ENCODE measurements at places on chromosomes 7 and 10. TPM values are rescaled to one million over a fixed set of nuclear protein-coding genes. Genes with fewer than 3 reads are reported as not detected.

Gene ENO4
- 9.8 TPM for polyA plus RNA-seq

- H3K27ac ChIP-seq, result no peak overlapping the region
- no peak for DNase-seq
- H3K4me1 ChIP-seq, result no peaks in the 10 kb centered on the region
Observed at GRCh38 chr7:34143402-34143801, 238.1 kb downstream of the BMPER start.

DNA sequence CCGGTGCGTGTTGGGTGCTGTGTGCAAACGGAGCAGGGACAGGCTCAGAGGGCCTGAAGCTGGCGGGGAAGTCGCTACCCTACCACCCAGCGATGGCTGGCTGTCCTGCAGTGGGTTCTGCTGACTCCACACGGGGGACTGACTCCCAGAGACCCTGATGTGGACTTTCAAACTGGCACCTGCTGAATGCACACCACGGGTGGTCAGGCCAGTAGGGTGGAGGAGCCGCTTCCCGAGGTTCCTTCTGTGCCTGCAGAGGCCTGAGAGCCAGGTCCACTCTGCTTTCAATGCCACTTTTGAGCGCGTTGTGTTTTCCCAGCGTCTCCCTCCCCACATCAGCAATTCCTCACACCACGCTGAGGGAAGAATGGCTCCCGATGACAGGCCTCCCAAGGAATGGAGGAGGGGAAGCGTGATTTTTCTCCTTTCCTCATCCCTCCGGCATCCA is 135.3 kb downstream of the ADARB2 start:
- no peaks in the 10 kb centered on the region for H3K27me3 ChIP-seq
- H3K36me3 ChIP-seq, result no peaks in the 10 kb centered on the region
- H3K4me1 ChIP-seq, result no peaks in the 10 kb centered on the region
- DNase-seq, result no peak

Gene GIMAP2
- polyA plus RNA-seq, result 6.5 TPM

Gene CDHR1
- polyA plus RNA-seq, result 0.67 TPM

GRCh38 chr7:50821457-50822008 is 38.8 kb upstream of the GRB10 start:
- no peaks in the 10 kb centered on the region for H3K4me1 ChIP-seq
- no peak for DNase-seq
- H3K36me3 ChIP-seq, result no peaks in the 10 kb centered on the region
- H3K27me3 ChIP-seq, result no peaks in the 10 kb centered on the region

DNA sequence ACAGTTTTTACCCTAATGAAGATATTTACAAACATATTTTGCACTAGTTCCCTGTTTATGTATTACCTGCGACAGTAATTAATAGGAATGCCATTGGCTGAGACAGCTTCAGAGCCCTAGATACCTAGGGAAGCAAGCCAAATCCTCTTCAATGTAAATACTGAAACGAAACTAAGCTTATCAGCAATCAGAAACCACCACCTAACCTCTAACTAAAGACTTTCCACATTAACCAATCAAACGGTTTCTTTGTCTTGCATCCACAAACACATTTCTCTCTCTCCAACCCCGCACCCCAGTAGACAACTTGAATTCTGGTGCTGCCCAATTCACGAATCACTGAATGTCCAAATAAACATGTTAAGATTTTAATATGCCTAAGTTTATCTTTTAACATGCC is 474.4 kb upstream of the C7orf33 start:
- no peak for DNase-seq
- H3K27me3 ChIP-seq, result no peaks in the 10 kb centered on the region
- no peaks in the 10 kb centered on the region for H3K4me1 ChIP-seq
- H3K36me3 ChIP-seq, result no peaks in the 10 kb centered on the region

Gene KCNMA1
- 36.1 TPM for polyA plus RNA-seq

DNA sequence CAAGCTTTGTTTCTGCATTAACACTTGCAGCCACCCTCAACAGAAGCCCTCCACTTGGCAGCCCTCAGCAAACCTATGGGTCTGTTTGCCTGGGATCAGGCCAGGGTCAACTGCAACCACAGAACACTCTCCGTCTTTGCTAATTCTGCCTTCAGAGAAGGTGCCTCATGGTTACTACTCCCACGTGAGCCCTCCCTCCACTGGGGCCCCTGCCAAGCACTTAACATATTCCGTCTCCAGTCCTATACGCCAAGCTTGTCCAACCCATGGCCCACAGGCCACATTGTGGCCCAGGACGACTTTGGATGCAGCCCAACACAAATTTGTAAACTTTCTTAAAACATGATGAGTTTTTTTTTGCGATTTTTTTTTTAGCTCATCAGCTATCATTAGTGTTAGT is 54.7 kb downstream of the HSPA12A start:
- H3K36me3 ChIP-seq, result no peaks in the 10 kb centered on the region
- H3K4me3 ChIP-seq, result no peak overlapping the region
- DNase-seq, result no peak

GRCh38 chr10:15791816-15792524 is 68.3 kb downstream of the MINDY3 start:
- peaks cover 14% of the 10 kb centered on the region for H3K4me1 ChIP-seq
- no peaks in the 10 kb centered on the region for H3K36me3 ChIP-seq
- peak overlapping the region; percentile 36 for H3K27ac ChIP-seq
- peak; percentile 27 for DNase-seq
- no peaks in the 10 kb centered on the region for H3K27me3 ChIP-seq
- H3K4me3 ChIP-seq, result no peak overlapping the region

- H3K27ac ChIP-seq, result no peak overlapping the region
- no peak overlapping the region for H3K4me3 ChIP-seq
- H3K27me3 ChIP-seq, result no peaks in the 10 kb centered on the region
- no peaks in the 10 kb centered on the region for H3K36me3 ChIP-seq
- DNase-seq, result no peak
Observed at GRCh38 chr7:116216956-116217571, 6.7 kb downstream of the TES start.

Gene LIPM
- polyA plus RNA-seq, result not detected

DNA sequence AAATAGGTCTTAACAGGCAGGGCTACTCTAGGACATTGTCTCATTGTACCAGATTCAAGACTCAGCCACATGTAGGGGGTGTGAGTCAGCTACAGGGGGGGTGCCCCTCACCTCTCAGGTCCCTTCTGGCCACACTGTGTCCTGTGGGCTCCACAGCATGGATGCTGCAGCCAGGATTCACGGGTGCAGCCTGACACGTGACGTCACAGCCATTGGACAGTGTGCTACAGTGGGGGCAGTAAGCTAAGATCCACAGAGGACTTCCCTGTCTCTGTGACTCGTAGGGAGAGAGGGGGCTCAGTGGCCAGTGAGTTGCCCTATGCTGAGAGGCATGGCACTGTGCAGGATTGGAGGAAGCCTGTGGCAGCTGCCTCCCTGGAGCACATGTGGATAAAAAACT is 77.9 kb downstream of the TMEM178B start:
- no peaks in the 10 kb centered on the region for H3K27me3 ChIP-seq
- no peaks in the 10 kb centered on the region for H3K36me3 ChIP-seq
- no peaks in the 10 kb centered on the region for H3K4me1 ChIP-seq

DNA sequence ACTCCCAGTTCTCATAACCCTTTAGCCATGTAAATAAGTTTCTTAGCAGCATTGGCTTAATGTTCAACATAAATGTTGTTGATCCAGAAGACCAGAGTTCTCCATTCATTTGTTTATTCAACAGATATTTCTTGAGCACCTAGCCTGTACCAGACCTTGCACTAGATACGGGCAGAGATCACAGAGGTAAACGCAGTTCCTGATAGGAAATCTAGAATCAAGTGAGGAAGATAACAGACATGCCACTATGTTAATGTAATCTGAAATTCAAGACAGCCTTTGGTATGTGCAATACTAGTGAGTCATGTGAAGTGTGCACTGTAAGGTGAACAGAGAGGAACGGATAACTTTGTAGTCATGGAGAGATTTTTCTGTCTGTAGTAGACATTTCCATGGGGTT is 3.0 kb downstream of the BUB3 start:
- no peaks in the 10 kb centered on the region for H3K36me3 ChIP-seq
- H3K27ac ChIP-seq, result no peak overlapping the region
- no peak for DNase-seq
- no peak overlapping the region for H3K4me3 ChIP-seq

- H3K4me3 ChIP-seq, result no peak overlapping the region
- H3K27me3 ChIP-seq, result no peaks in the 10 kb centered on the region
- DNase-seq, result no peak
- no peaks in the 10 kb centered on the region for H3K4me1 ChIP-seq
- H3K36me3 ChIP-seq, result no peaks in the 10 kb centered on the region
Observed at GRCh38 chr7:26097837-26098668, 53.9 kb upstream of the NFE2L3 start.

DNA sequence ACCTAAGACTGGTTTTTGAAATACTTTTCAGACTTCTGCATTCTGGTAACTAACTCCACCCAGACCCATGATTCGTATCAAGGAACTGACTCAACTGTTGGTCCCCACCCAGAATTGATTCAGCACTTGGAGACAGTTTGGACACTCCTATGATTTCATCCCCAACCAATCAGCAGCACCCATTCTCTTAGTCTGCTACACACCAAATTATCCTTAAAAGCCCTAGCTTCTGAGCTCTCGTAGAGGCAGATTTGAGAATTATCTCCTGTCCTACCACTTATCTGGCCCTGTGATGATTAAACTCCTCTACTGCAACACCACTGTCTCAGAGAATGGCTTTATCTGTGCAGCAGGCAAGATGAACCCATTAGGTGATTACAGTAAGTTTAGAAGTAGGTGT is 7.7 kb upstream of the GSTO1 start:
- H3K4me1 ChIP-seq, result peaks cover 7% of the 10 kb centered on the region
- H3K4me3 ChIP-seq, result no peak overlapping the region
- H3K27ac ChIP-seq, result no peak overlapping the region
- no peaks in the 10 kb centered on the region for H3K36me3 ChIP-seq
- no peak for DNase-seq

DNA sequence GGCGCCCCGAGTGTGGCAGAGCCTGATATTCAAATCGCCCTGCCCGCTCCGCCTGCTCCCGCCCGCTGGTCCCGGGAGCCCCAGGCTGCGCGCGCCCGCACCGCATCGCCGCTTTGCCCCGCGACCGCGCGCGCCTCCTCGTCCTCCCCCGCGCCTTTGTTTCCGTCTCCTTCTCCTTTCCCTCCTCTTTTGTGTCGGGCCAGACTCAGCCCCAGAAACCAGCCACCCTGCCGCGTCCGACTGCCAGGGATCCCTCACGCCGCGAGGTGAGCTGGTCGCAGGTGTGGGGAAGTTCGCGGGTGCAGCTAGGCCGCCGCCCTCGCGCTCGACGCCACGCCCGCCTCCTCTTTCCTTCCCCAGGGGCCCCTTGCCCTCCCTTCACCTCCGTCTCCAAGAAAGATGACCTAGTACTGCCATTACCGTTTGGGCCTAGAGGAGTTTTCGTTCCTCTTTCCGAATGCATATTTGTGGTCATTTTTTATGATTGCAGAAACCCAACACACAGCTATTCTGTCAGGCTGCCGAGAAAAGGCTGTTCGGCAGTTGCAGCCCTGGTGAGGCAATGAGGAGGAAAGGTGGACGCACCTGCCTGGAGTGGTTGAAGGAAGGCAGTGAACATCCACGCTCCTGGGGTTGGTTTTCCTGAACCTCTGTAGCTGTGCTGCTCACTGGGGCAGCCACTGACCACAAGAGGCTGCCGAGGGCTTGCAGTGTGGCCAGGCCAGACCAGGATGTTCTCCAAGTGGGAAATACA is 107.3 kb downstream of the SNX10 start:
- H3K36me3 ChIP-seq, result no peaks in the 10 kb centered on the region
- DNase-seq, result peak; percentile 73
- peaks cover 5% of the 10 kb centered on the region for H3K4me1 ChIP-seq
- no peaks in the 10 kb centered on the region for H3K27me3 ChIP-seq

Gene PI4K2A
- 24.2 TPM for polyA plus RNA-seq

GRCh38 chr7:155202106-155202871 is 95.4 kb upstream of the INSIG1 start:
- no peaks in the 10 kb centered on the region for H3K27me3 ChIP-seq
- H3K36me3 ChIP-seq, result no peaks in the 10 kb centered on the region
- H3K4me3 ChIP-seq, result no peak overlapping the region
- H3K4me1 ChIP-seq, result no peaks in the 10 kb centered on the region
- DNase-seq, result no peak

DNA sequence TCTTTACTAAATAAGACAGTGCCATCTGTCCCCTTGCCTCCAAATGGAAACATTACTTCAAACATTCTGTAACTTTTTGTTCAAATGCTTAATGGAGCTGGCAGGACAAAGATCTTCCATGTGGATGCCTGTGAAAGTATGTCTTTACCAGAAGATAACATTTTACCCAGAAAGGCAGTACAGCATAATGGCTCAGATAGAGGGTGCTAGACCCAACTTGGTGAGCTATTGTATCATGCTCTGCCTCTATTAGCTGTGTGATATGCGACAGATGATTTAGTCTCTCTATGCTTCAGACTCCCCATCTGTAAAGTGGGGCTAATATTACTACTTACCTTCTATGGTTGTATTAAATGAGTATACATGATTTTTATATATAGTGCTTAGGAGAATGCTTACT is 8.8 kb upstream of the SMKR1 start:
- H3K4me3 ChIP-seq, result no peak overlapping the region
- no peak overlapping the region for H3K27ac ChIP-seq
- H3K36me3 ChIP-seq, result no peaks in the 10 kb centered on the region

DNA sequence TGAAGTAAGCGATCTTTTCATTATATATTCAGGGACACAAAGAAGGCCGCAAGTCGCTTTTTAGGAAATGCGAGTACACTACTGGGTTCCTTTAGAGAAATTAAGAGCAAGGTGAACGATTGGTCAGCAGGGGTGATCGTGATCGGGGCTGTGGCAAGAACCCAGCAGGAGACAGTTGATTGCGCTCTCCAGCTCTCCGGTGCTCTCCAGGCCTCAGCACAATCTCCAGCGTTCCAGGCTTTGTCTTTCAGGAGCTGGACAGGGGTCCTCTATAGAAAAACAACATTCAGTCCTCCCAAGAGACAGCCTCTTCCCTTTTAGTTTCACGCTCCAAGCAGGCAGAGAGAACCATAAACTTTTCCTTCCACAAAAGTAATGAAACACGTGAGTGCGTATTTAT is 170.5 kb upstream of the KLF6 start:
- peak overlapping the region; percentile 8 for H3K27ac ChIP-seq
- H3K4me1 ChIP-seq, result peaks cover 4% of the 10 kb centered on the region
- H3K27me3 ChIP-seq, result no peaks in the 10 kb centered on the region
- H3K36me3 ChIP-seq, result no peaks in the 10 kb centered on the region
- no peak for DNase-seq

Gene ATP6V1F
- polyA plus RNA-seq, result 414 TPM

Gene ACADSB
- polyA plus RNA-seq, result 19.3 TPM

Gene FAM170B
- 10.5 TPM for polyA plus RNA-seq

Gene FKBP6
- polyA plus RNA-seq, result 148 TPM

- DNase-seq, result no peak
- no peak overlapping the region for H3K27ac ChIP-seq
- H3K27me3 ChIP-seq, result no peaks in the 10 kb centered on the region
- H3K4me3 ChIP-seq, result no peak overlapping the region
Observed at GRCh38 chr10:129477051-129477450, 10.0 kb downstream of the MGMT start.

DNA sequence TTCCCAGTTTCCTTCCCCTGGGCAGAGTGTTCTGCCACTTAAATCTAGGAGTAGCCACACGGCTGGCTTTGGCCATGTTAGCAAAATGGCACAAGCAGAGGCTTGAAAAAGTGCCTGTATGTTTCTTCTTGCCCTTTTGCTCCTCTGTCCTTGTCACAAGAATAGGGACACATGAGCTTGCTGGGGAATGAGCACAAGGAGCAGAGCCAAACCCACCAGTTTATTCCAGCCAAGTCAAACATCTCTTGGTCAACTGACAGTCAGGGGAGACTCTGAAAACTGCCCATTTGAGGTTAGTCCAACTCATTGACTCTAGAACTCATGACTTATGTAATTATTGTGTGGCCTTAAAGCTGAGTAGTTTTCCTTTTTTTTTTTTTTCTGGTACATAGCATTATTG is 739.7 kb upstream of the FZD8 start:
- no peaks in the 10 kb centered on the region for H3K36me3 ChIP-seq
- no peak for DNase-seq
- H3K27me3 ChIP-seq, result no peaks in the 10 kb centered on the region
- H3K4me1 ChIP-seq, result no peaks in the 10 kb centered on the region

Data from testis (tissue), 5 donors.